Fibroblast of skin of back (primary cell): ENCODE measurements at places on chromosomes 2 and 18.

- DNase-seq = no peak
Measured at GRCh38 chr2:122663620-122664019, 908.2 kb downstream of the TSN start.

DNA sequence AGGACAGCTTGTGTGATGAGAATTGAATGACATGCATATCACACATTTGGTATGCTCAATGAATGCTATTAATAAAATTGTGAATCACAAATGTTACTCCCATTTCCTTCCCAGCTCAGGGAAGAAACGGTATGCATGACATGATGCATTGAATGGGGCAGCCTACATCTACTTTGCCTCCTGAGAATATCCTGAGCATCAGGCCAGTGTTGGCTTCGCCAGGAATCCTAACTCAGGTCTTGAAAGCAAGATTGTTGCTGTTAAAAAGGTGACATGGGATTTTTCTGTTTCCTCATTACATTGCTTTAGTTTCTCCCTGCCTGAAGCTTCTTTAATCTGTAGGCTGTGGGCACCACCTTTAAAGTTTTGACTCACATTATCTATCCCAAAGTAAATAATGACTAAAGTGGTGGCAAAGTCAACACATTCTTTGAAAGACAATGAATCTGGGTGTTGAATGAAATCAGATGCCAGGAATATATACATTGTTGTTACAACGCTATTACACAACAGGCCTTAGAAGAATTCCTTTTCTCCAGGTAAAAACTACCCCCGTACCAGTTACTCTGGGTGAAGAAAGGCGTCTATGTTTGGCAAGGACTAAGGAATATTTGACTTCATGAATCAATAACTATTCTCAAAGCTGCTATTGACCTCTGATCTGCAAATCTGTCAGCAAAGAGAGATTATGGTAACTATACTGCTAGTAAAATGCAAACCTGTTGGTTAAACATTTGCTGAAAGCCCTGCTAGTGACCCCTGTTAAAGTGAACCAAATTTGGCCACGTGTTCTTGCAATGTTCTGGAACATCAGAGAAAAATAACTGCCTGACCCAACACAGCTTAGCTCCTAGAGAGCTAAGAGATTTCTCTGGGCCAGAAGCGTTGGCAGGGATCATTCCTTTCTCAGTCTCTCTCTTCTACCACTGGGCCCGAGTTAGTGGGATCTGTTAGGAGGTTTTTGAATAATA, 30.5 kb upstream of the NEDD4L start:
- peak; percentile 79 for DNase-seq

- peak; percentile 78 for DNase-seq
Measured at GRCh38 chr2:48699348-48699930, 56.1 kb downstream of the LHCGR start.

DNA sequence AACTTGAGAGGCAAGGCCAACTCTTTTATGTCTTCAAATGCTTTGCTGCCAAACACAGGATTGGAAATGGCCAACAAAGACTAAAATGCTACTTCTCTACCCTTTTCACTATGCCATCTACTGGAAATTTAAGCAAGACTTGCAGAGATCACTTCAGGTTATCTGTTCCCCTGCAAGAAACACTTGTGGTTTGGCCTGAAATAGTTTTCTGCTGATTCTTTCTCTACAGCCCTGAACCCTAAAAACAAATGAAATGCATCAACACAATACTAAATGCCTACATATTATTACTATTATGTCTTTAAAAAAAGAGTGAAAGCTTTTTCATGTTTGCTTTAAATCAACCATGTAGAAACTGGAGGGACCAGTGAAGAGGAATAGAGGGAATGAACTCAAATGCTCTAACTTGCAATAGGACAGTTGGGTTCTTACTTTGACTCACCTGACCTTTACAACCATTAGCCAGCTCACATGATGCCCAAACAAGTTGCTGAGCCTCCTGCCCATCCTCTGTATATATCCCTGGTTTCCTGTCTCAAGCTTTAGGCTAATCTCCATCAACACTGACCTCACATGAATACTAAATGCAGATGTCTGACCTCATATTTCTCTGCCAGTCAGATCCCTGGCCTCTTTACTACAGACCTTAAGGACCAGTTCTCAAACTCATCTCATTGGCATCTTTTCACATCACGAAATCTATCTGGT, 17.5 kb upstream of the ADAM17 start:
- no peak for DNase-seq

DNA sequence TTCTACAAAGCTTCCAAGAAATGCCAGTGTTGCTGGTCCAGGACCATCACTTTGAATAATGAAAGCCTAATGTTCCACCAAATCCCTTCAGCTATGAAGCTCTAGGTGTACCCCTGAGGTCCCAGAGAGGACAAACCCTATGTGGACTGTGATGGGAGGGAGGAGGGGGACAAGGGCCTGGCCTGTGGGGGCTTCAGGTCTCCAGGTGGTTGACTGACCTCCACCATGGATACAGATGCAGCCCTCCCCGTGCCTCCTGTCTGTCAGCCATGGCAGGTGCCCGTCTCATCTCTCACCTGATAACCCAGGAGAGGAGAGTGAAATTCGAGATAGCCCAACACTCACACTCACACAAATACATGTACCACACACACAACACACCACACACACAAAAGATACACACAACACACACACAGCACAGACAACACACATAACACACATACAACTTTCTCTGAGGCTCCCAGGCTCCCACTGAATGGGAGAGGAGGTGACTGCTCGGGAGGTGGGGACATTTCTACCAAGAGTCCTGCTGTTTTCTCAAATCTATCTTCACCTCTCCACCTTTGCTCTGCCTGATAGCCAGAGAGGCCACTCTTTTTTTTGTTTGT, 12.8 kb upstream of the RHOB start:
- no peak for DNase-seq

GRCh38 chr2:239467956-239468490, 67.2 kb upstream of the HDAC4 start:
- no peak for DNase-seq

GRCh38 chr2:171391532-171391931, 42.3 kb downstream of the METTL8 start:
- DNase-seq = no peak

DNA sequence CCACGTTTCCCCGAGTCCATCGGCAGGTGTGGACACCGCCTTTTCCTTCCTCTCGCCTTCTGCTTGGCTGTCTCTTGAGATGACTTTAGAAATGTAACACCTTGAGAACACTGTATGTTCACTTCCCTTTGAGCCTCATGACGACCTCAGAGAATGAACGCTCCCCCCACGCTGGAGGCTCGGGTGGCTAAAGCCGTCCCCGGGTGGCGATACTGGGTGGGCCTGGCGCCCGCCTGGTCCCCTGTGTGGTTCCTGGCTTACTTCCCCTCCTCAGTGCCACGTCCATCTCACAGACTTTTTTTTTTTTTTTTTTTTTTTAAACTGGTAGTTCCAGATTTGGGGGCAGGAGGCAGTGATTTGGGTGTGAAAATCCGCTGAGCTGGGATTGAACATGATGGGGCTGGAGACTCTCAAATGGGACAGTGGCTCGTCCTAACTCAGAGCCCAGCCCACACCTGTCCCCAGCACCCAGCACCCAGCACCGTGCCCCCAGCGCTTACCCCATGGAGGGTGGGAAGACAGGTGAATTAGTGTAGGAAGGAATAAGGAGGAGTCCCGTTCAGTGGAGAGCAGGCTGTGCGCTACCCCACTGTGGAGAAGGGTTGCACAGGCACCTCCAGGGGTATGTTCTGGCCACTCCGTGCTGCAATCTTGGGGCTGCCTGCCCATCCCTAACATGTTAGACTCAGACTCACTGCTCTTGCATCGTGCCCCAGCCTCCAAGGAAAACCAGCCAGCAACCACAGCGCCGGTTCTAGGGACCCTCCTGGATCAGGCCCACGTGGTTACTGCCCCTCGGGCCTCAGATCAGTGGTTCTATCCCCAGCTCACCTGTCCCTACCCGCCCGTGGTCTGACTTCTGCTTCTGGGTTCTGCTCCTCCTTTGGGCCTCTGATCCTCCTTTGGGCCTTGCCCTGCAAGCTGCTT, 174.0 kb downstream of the ASB1 start:
- no peak for DNase-seq

DNA sequence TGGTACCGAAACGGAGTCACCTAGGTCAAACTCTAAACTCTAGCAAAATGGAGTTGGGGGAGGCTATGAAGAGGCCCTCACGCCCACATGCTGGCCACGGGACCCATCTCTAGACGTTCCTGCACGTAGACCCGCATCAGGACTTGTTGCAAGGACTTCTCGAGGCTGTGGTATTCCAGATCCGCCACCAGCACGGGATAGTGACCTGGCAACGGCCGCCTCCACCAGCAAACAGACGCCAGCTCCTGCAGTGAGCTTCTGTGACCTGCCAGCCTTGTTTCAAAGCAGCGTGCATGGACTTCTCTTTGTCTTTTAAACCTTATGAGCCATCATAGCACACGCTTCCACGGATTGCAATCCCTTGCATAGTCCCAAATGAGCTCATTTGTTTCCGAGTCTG, 40.3 kb upstream of the RALBP1 start:
- no peak for DNase-seq

DNA sequence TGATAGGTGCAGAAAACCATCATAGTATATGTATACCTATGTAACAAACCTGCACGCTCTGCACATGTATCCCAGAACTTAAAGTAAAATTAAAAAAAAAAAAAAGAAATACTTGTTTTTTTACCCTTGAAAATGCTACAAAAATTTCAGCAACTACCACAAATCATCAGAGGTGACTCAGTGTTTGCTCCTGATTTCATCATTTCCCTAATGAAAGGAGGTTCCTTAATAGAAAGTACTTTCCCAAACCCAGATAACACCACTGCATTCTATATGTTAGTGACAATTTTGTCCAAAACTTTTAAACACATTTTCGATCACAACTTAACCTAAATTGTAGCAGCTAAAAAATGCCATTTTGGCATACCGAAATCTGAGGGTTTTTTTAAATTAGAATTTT, 163.3 kb downstream of the SLC39A10 start:
- peak; percentile 80 for DNase-seq

GRCh38 chr2:179550214-179550613, 285.6 kb upstream of the SESTD1 start:
- no peak for DNase-seq

DNA sequence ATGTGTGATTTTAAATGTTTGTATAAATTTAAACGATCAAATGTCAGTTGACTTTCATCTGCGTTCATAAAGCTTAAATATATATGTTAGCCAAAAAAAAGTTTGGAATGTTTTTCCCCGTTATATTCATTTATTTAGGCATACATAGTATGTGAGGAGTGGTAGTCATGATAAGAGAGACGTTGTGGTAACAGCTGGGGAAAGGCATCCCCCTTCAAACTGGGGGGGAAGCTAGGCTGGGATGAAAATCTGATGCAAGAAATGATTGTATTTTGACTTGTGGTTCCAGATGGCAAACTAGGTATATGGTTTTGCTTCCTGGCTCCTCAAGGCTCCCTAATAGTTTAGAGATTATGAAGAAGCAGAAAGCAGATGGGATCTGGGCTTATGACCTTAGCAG, 30.1 kb downstream of the ITGA6 start:
- DNase-seq = no peak

- peak; percentile 17 for DNase-seq
Measured at GRCh38 chr2:168770796-168771195, 31.6 kb upstream of the NOSTRIN start.

- no peak for DNase-seq
Measured at GRCh38 chr2:128494307-128494639, 175.6 kb upstream of the HS6ST1 start.

GRCh38 chr18:66138642-66139041, 387.8 kb downstream of the CDH7 start:
- DNase-seq = no peak

GRCh38 chr2:240326246-240326645, 109.2 kb upstream of the GPC1 start:
- DNase-seq = peak; percentile 44

DNA sequence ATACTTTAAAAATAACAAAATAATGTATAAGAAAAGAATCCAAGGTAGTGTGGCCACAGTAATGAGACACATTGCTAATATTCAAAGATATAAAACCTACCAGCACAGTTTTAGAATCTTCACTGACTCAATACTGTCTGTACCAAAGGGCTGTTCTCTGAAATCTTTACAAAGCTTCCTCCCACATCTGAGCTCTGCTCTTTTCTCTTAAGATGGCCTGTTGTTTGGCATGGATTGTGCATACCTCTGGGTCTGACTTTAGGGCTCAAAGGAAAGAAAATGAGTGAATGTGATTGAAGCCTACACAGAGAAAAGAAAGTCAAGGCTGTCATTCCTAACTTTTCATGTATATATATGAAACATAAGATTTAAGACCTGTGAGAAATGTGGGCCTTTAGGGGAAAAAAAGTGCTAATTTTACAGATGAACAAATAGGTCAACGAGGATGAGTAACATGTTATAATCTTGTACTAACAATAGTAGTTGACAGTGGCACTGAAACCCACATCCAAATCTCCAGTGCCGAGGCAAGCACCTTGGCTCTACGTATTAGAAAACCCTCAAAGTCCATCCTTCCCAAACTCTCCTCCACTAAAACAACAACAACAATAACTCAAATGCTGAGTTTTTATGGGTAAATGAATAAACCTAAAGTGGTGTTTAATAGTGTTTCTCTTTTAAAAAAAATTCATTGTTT, 114.2 kb downstream of the ZNF521 start:
- DNase-seq = no peak

GRCh38 chr2:215579809-215580208, 143.9 kb upstream of the FN1 start:
- peak; percentile 97 for DNase-seq

GRCh38 chr18:7021994-7022840, 95.4 kb downstream of the LAMA1 start:
- DNase-seq = peak; percentile 22

DNA sequence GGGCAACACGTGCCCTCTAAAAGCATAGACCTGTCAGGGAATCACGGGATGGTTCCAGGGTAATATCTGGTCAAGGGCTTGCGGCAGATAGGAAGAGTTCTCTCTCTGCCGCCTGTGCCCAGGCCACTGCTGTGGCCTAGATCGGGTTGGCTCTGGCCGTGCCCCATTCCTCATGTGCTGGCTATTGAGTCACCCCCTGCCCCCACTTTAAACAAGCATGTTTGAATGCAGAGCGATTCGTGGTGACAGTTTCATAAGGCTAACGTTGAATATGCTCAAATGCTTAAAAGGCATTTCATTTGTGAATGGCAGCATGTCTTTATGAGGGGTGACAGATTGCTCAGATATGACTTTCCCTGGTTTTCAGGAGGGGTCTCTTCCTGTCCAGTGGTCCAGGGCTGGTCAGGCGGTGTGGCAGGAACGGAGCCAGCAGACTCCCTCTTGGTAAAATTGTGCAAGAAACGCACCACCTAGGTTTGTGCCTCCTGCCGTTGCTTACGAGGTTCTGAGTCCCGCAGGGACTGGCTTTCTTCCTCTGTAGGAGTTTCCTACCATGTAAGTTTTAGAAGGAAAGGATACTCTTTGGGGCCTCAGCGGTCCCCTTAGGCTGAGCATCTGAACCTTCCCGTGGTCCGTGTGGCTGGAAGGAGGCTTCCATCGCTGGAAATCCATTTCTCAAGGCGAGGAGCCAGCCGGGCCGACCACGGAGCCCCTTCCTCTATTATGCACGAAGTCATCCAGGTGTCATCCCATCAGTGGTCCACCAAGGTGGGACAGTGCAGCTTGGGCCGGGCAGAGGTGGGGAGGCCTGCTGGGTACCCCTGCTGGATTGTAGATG, 50.2 kb downstream of the AGAP1 start:
- no peak for DNase-seq
